ENCODE measurements at places on chromosomes 5 and 9.

GRCh38 chr5:6833406-6833805 is 120.2 kb downstream of the TENT4A start:
- no peak for DNase-seq

- DNase-seq, result no peak
These were observed 2.9 kb downstream of the STXBP1 start for GRCh38 chr9:127614961-127615360.

- DNase-seq, result no peak
These were observed 103.2 kb downstream of the NSG2 start for GRCh38 chr5:174148721-174149120.

- DNase-seq, result peak; percentile 71
These were observed 58.5 kb upstream of the TJP2 start for GRCh38 chr9:69115621-69116020.

GRCh38 chr5:89282554-89283510 is 399.8 kb upstream of the MEF2C start:
- no peak for DNase-seq

GRCh38 chr9:137278061-137278701 is 655 bp downstream of the TOR4A start:
- no peak for DNase-seq

GRCh38 chr9:72185561-72185960 is 36.3 kb downstream of the GDA start:
- DNase-seq, result no peak

DNA sequence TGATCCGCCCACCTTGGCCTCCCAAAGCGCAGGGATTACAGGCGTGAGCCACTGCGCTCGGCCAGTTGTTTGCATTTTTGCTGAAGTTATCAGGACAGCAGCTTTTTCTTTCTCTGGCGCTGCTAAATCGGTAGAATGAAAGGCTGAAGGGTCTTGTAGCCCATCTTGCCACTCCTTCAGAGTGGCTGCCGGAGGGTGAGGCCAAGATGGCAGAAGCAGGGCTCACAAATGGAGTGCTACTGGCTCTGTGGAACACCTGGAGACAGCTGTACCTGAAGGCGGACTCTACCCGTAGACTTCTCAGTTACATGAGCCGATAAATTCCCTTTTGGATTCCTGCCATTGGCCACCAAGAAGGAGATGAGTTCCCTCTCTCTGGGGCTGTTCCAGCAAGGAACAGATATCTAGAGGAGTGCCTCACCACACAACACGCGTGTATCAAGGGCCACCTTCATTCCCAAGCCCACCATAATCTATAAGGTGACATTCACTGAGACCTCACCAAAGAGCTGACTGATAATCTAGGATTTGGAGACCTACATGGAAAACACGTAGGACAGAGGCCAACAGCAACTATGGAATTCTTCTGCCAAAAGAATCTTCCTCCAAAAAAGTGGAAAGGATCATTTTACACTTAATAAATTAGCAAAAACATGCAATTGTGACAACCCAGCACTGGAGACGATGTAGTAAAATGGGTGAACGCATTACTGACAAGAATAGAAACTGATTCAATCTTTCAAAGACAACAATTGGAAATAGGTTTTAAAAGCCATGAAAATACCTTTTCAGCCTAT is 21.8 kb downstream of the STK10 start:
- no peak for DNase-seq

Measured in fibroblast of the conjunctiva (primary cell).